Purkinje cell (primary cell): ENCODE measurements at places on chromosomes 5 and 9. TPM values are rescaled to one million over a fixed set of nuclear protein-coding genes. Genes with fewer than 3 reads are reported as not detected.

G3BP1 gene
- 31.8 and 40.6 TPM in 2 replicates for polyA plus RNA-seq

RECK gene
- 3.4 and 4.3 TPM in 2 replicates for polyA plus RNA-seq

FBP1 gene
- polyA plus RNA-seq, result 0.59 TPM in 1 of 2 replicates, not detected in the other

NR5A1 gene
- not detected in 2 replicates for polyA plus RNA-seq

FLT4 gene
- polyA plus RNA-seq, result not detected in 2 replicates

SARDH gene
- 1.4 TPM in 1 of 2 replicates, not detected in the other for polyA plus RNA-seq

STK32A gene
- polyA plus RNA-seq, result 12.5 and 12.6 TPM in 2 replicates

TLE1 gene
- polyA plus RNA-seq, result 12.0 and 15.4 TPM in 2 replicates

SLC36A3 gene
- not detected in 2 replicates for polyA plus RNA-seq

PAEP gene
- not detected in 2 replicates for polyA plus RNA-seq

DELE1 gene
- polyA plus RNA-seq, result 4.0 and 17.1 TPM in 2 replicates

ABCA1 gene
- 1.9 and 7.5 TPM in 2 replicates for polyA plus RNA-seq

ANKRD34B gene
- not detected in 2 replicates for polyA plus RNA-seq

BTNL3 gene
- polyA plus RNA-seq, result not detected in 2 replicates

C5orf34 gene
- 0.67 and 1.4 TPM in 2 replicates for polyA plus RNA-seq

GNA14 gene
- polyA plus RNA-seq, result 5.8 and 7.1 TPM in 2 replicates

IFNA1 gene
- polyA plus RNA-seq, result not detected in 2 replicates
